ENCODE measurements at places on chromosomes 6 and 20. TPM values are rescaled to one million over a fixed set of nuclear protein-coding genes. Genes with fewer than 3 reads are reported as not detected.

DNA sequence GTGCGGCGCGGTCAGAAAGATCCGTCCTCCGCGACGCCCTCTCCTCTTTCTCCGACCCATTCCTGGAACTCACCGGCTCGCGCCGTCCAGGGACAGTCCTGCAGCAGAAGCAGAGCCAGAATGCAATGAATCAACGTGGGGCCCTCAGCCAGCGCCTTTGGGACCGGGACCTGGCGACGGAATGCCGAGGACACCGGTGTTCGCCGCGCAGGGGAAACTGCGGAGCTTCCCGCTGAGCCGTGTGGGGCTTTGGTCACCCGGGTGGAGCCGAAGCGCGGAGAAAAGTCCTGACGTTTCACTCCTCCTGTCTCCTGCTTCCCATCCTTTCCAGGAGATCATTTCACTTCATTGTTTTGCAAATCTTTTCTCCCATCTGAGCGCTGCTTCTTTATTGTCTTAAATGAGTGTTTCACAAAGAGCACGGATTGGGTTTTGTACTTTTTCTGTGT is 26.5 kb downstream of the ULBP1 start:
- no peak overlapping the region for H3K27ac ChIP-seq
- peaks cover 19% of the 10 kb centered on the region for H3K4me1 ChIP-seq
- DNase-seq = no peak
- H3K36me3 ChIP-seq = no peaks in the 10 kb centered on the region
- peaks cover 80% of the 10 kb centered on the region for H3K27me3 ChIP-seq
- H3K4me3 ChIP-seq = no peak overlapping the region

The C6orf52 gene
- 2.7 TPM for total RNA-seq

The OTOR gene
- total RNA-seq = 0.35 TPM

The EMILIN3 gene
- 46.1 TPM for total RNA-seq

Data from muscle of leg (tissue), 16 donors.